ENCODE measurements at places on chromosomes 3 and 15. TPM values are rescaled to one million over a fixed set of nuclear protein-coding genes. Genes with fewer than 3 reads are reported as not detected.

PLEKHO2 gene
- total RNA-seq = 26.5 TPM

SAXO2 gene
- 1.1 TPM for total RNA-seq

CHDH gene
- 2.9 TPM for total RNA-seq

ROPN1 gene
- 2.3 TPM for total RNA-seq

WDR72 gene
- 1.2 TPM for total RNA-seq

DLL4 gene
- total RNA-seq = 3.5 TPM

PATL2 gene
- 2.2 TPM for total RNA-seq

RLBP1 gene
- total RNA-seq = not detected

NOX5 gene
- total RNA-seq = 2.6 TPM

ARRDC4 gene
- 20.0 TPM for total RNA-seq

CLRN1 gene
- total RNA-seq = not detected

GRCh38 chr3:53716998-53717397 is 129.2 kb downstream of the CHDH start:
- H3K27me3 ChIP-seq = no peaks in the 10 kb centered on the region
- no peak for DNase-seq
- no peaks in the 10 kb centered on the region for H3K4me1 ChIP-seq
- no peak overlapping the region for H3K4me3 ChIP-seq

GRCh38 chr3:103554451-103554850 is 1119.6 kb downstream of the ZPLD1 start:
- H3K27ac ChIP-seq = no peak overlapping the region
- no peaks in the 10 kb centered on the region for H3K27me3 ChIP-seq
- H3K36me3 ChIP-seq = no peaks in the 10 kb centered on the region
- H3K4me3 ChIP-seq = no peak overlapping the region
- DNase-seq = no peak

GRCh38 chr3:105174017-105174615 is 192.6 kb upstream of the ALCAM start:
- no peak overlapping the region for H3K4me3 ChIP-seq
- no peaks in the 10 kb centered on the region for H3K36me3 ChIP-seq
- DNase-seq = no peak
- H3K27ac ChIP-seq = no peak overlapping the region

DNA sequence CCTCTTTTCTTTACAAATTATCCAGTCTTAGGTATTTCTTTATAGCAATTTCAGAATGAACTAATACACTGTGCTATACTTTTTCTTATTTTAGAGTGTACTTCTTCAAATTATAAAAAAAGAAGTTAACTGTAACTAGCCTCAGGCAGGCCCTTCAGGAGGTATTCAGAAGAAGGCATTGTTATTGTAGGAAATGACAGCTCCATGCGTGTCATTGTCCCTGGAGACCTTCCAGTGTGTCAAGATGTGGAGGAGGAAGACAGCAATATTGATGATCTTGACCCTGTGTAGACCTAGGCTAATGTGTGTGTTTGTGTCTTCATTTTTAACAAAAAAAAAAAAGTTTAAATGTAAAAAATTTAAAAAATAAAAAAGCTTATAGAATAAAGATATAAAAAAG is 55.5 kb downstream of the IL12A start:
- no peak for DNase-seq
- H3K4me1 ChIP-seq = no peaks in the 10 kb centered on the region
- no peak overlapping the region for H3K4me3 ChIP-seq
- no peaks in the 10 kb centered on the region for H3K27me3 ChIP-seq
- H3K36me3 ChIP-seq = no peaks in the 10 kb centered on the region
- no peak overlapping the region for H3K27ac ChIP-seq

GRCh38 chr3:113602256-113602655 is 69.9 kb downstream of the SIDT1 start:
- no peak for DNase-seq
- H3K27me3 ChIP-seq = no peaks in the 10 kb centered on the region
- no peak overlapping the region for H3K27ac ChIP-seq
- no peaks in the 10 kb centered on the region for H3K36me3 ChIP-seq
- H3K4me3 ChIP-seq = no peak overlapping the region

GRCh38 chr3:33474896-33475295 is 34.7 kb upstream of the UBP1 start:
- H3K4me1 ChIP-seq = no peaks in the 10 kb centered on the region
- H3K27me3 ChIP-seq = no peaks in the 10 kb centered on the region
- DNase-seq = no peak
- no peaks in the 10 kb centered on the region for H3K36me3 ChIP-seq

GRCh38 chr15:39273717-39274411 is 307.0 kb upstream of the THBS1 start:
- H3K4me3 ChIP-seq = no peak overlapping the region
- H3K4me1 ChIP-seq = no peaks in the 10 kb centered on the region
- H3K27ac ChIP-seq = no peak overlapping the region

- H3K27ac ChIP-seq = peak overlapping the region; percentile 97
- peak; percentile 27 for DNase-seq
- H3K4me1 ChIP-seq = peaks cover 3% of the 10 kb centered on the region
- peak overlapping the region; percentile 81 for H3K4me3 ChIP-seq
These were observed 644 bp downstream of the ZNF609 start for GRCh38 chr15:64460724-64461720.

GRCh38 chr3:168467115-168467714 is 371.5 kb upstream of the GOLIM4 start:
- no peak overlapping the region for H3K4me3 ChIP-seq
- no peaks in the 10 kb centered on the region for H3K4me1 ChIP-seq
- H3K27ac ChIP-seq = no peak overlapping the region
- H3K36me3 ChIP-seq = no peaks in the 10 kb centered on the region
- no peaks in the 10 kb centered on the region for H3K27me3 ChIP-seq

DNA sequence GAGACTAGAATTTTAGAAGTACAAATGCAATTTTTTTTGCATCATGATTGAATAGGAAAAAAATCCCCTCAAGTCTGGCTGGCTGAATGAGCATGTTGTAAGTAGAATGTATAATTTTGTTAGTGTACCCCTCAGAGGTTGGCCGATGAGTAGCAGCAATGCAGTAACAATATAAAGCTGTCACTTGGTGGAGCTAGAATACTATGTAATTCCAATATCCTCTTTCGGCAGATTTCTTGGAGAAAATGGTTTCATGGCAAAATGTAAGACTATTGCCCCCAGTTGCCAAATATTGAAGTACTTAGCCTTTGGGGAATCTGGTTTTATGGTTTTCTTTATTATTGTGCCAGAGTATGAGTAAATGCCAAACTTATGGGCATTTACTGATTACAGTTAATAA is 39.8 kb upstream of the SGO1 start:
- H3K4me3 ChIP-seq = no peak overlapping the region
- H3K27me3 ChIP-seq = no peaks in the 10 kb centered on the region
- no peak for DNase-seq
- H3K36me3 ChIP-seq = peaks cover 4% of the 10 kb centered on the region
- no peaks in the 10 kb centered on the region for H3K4me1 ChIP-seq
- H3K27ac ChIP-seq = no peak overlapping the region

DNA sequence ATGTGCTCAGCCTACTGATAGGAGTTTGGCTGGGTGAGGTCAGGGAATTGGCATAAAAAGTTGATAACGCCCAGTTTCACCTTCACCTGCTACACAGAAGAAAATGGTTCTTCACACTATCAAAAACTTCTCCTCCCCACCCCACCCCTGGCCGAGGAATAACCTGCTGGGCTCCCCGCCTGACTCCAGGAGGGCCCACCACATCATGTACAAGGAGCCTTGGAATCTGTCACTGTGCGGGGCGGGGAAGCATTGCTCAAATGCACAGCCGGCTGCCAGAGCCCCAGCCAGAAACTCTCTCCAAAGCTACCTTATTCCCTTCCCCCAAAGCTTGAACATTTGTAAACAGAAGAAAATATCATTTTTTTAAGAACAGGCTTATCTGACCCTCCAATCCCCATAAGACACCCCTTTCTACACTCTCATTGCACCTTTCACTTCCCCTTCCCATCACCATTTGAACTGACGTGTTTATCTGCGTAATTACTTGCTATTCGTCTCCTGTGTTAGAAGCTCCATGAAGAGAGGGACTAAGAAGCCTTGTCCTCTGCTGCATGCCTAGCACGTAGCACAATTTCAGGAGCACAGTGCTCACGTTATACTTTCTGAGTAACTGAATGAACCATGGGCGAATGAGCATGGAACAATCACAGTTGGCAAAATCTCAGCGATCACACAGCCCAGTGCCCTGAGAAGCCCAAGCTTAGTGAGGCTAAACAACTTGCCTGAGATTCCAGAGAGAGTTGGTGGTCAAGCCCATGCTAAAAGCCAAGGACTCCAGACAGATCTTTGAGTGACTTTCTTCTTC is 82.9 kb downstream of the HES1 start:
- H3K4me3 ChIP-seq = no peak overlapping the region
- no peak overlapping the region for H3K27ac ChIP-seq
- no peaks in the 10 kb centered on the region for H3K27me3 ChIP-seq
- H3K36me3 ChIP-seq = no peaks in the 10 kb centered on the region

DNA sequence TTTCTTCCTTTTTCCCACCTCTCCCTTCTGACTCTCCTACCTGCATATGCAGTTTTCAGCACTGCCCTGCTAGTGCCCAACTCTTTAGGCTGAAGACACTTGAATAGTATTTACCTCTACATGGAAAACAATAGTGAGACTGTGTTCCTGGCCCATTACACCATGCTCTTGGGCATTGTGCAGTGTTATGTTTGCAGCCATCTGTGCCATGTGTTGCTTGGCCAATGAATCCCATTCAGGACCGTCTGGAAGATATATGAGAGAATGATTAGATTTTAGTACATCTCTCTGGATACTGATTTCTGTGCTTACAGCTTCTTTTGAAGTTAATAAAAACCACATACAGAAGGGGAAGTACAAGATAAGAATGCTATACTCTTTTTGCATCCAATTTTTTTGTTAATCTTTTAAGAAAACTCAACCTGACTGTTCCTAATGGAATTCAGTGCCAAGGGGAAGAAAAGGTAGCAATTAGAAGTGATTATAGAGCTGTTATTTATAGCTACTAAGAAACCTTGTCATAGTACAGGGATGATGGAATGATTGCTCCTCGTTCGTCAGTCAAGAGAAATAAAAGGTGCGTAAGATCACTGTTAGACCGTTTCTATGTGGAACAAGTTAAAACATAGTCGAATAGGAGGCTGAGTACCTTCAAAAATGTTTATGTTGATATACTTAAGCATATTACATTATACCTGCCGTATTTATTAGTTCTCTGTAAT is 58.9 kb downstream of the TMEM41A start:
- DNase-seq = no peak
- no peak overlapping the region for H3K27ac ChIP-seq
- H3K27me3 ChIP-seq = no peaks in the 10 kb centered on the region
- no peaks in the 10 kb centered on the region for H3K4me1 ChIP-seq
- no peak overlapping the region for H3K4me3 ChIP-seq
- no peaks in the 10 kb centered on the region for H3K36me3 ChIP-seq

GRCh38 chr15:58282060-58282708 is 144.0 kb downstream of the AQP9 start:
- no peak overlapping the region for H3K4me3 ChIP-seq
- no peaks in the 10 kb centered on the region for H3K27me3 ChIP-seq
- no peaks in the 10 kb centered on the region for H3K36me3 ChIP-seq
- DNase-seq = no peak
- H3K27ac ChIP-seq = no peak overlapping the region

- H3K27me3 ChIP-seq = no peaks in the 10 kb centered on the region
- no peak overlapping the region for H3K4me3 ChIP-seq
- no peak for DNase-seq
- no peaks in the 10 kb centered on the region for H3K36me3 ChIP-seq
These were observed 35.6 kb downstream of the FRMD5 start for GRCh38 chr15:44159492-44159891.

DNA sequence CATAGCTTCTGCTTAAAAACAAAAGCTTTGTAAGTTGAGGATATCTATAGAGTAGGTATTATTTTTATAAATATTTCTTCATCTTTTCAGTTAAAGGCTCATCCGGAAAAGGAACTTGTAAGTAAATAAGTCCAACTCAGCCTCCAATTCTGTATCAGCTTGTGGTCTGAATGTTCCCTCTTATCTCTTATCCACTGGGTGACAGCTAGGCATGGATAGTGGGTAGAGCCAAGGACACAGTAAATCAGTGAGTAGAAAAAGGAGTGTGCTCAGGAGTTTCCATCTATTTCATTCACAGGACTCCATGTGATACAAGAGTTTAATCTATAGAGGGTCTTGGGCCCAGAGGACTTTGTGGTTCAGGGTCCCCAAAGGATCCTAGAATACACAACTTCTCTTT is 50.9 kb downstream of the FRMD5 start:
- no peak for DNase-seq
- no peak overlapping the region for H3K27ac ChIP-seq
- no peaks in the 10 kb centered on the region for H3K4me1 ChIP-seq
- H3K36me3 ChIP-seq = no peaks in the 10 kb centered on the region

DNA sequence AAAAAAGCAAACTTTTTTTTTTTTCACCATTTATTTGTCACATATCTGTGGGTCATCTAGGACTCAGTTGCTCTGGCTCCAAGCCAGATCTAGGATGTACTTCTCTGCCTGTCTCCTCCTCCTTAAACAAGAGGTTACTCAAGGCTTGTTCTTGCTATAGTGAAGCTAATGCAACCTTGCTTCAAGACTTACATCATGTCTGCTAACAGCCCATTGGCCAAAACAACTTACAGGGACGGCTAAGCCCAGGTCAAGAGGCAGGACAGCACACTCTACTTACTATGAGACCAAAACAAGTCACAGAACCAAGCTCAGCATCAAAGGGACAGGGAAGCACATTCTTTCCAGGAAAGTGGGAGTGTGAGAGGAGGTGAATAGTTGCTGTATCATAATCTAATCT is 123.8 kb upstream of the BNIP2 start:
- H3K4me3 ChIP-seq = no peak overlapping the region
- H3K4me1 ChIP-seq = no peaks in the 10 kb centered on the region
- no peak overlapping the region for H3K27ac ChIP-seq
- no peaks in the 10 kb centered on the region for H3K36me3 ChIP-seq
- peaks cover 19% of the 10 kb centered on the region for H3K27me3 ChIP-seq
- DNase-seq = no peak

GRCh38 chr3:4852780-4853748 is 126.2 kb upstream of the BHLHE40 start:
- no peaks in the 10 kb centered on the region for H3K27me3 ChIP-seq
- H3K4me3 ChIP-seq = no peak overlapping the region
- DNase-seq = no peak
- no peak overlapping the region for H3K27ac ChIP-seq

- DNase-seq = no peak
- no peaks in the 10 kb centered on the region for H3K36me3 ChIP-seq
- H3K27ac ChIP-seq = no peak overlapping the region
These were observed 83.2 kb downstream of the COL8A1 start for GRCh38 chr3:99721633-99722007.

GRCh38 chr3:31832551-31832950 is 148.5 kb downstream of the OSBPL10 start:
- DNase-seq = no peak
- no peak overlapping the region for H3K4me3 ChIP-seq
- no peaks in the 10 kb centered on the region for H3K27me3 ChIP-seq

DNA sequence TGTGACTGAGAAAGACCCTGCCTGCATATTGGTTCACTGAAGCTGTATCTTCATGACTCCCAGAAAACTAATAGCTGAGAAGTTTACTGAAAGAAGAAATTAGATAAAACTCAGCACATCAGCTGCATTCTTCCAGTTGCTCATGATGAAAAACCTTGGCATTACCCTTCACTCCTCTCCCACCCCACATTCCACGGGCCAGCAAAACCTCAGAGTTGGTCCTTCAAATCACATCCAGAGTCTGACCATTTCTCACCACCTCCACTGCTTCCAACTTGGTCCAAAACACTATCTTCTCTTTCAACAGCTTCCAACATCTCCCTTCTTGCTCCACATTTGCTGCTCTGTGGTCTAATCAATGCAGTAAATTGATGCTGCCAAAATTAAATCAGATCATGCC is 97.1 kb downstream of the CD47 start:
- no peaks in the 10 kb centered on the region for H3K27me3 ChIP-seq
- no peak overlapping the region for H3K27ac ChIP-seq
- H3K36me3 ChIP-seq = no peaks in the 10 kb centered on the region
- no peak overlapping the region for H3K4me3 ChIP-seq
- no peak for DNase-seq
- no peaks in the 10 kb centered on the region for H3K4me1 ChIP-seq

Data from breast epithelium (tissue), 4 donors.